Gastrocnemius medialis (tissue), 4 donors: ENCODE measurements at places on chromosomes 2 and 18. TPM values are rescaled to one million over a fixed set of nuclear protein-coding genes. Genes with fewer than 3 reads are reported as not detected.

The GALNT3 gene
- not detected for total RNA-seq

The HNRNPA3 gene
- total RNA-seq = 20.3 TPM

DNA sequence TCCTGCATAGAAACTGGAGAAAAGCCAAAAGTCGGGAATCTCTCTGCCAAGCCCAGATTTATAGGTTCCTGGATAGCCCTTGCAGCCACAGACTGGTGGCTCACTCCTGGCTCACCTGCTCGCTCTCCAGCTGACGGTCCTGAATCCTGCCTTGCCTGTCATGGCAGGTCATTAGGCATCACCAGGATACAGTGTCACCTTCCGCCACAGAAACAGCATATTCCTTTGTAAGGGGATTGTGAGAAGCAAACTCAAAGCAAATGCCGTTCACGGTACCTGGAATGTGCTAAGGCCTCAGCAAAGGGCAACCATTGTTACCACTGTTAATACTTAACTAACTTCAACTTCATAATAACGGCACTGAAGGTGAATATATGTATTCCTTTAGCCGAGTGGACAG lies 57.1 kb upstream of the GPR45 start:
- DNase-seq = no peak

DNA sequence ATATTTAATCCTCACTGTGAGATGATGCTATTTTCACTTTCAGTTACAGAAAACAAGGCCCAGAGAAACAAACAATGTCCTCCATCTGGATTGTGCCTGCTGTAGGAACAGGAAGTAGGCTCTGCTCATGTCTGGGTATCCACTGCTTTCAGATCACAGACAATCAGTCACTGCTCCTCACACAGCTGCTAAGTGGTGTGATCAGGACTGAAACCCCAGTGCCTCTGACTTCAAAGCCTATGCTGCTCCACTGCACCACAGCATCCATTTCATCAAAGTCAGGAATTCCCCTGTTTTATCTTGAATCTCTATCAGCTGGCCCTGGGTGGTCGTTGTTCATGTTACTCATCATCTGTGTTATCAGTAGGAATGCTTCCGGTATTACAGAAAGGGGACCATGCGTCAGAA lies 303.8 kb upstream of the TRIB2 start:
- no peak for DNase-seq

DNA sequence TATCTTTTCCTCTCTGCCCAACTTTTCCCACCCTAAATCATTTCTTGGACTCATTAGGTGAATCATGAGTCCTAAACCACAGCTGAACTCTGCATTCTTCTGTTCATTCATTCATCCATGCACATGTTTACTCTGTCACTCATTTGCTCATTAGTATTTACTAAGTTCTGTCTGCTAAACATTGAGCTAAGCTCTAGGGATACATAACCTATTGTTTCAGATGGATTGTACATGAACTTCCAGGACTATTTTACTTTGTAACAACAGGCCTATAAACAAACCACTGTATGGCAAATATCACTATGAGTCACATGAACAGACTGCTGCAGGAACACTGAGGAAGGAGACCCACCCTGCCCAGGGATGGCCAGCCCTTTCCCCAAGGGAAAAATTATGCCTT lies 14.6 kb upstream of the DYNC2LI1 start:
- no peak for DNase-seq
